Stimulated activated CD8-positive, alpha-beta memory T cell treated with anti-CD3 and anti-CD28 coated beads, Interleukin-4, amount 100 ng/mL, for 4 hours (primary cell): ENCODE measurements at places on chromosomes 16 and 17.

DNA sequence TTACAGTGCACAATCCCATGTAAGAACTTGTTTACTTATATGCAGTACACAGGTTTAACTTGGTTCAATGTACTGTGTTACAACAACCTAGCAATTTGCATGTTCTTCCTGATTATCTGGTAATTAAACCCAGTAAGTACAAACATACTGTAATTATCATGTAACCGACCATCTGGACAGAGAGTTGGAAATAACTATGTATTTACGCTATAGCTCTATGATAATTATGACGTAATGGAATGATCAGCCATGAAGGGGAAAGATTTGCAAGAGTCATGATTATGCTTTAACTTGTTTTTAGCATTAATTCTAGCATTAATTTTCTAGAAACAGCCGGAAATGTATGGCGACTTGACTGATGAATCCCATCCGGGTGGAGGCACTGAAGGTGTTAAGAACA lies 74.8 kb upstream of the SALL1 start:
- no peak for DNase-seq

DNA sequence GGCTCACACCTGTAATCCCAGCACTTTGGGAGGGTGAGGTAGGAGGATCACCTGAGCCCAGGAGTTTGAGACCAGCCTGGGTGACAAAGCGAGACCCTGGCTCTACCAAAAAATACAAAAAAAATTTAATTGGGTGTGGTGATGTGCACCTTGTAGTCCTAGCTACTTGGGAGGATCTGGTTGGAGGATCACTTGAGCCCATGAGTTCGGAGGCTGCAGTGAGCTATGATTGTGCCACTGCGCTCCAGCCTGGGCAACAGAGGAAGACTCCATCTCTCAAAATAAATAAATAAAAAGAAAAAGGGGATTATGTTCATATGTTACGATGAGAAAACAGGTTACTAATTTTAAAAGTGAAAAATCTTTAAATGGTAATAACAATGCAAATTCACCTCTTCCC lies 996 bp downstream of the MLKL start:
- no peak for DNase-seq

GRCh38 chr17:32998111-32998886 lies 6.7 kb downstream of the SPACA3 start:
- peak; percentile 11 for DNase-seq

DNA sequence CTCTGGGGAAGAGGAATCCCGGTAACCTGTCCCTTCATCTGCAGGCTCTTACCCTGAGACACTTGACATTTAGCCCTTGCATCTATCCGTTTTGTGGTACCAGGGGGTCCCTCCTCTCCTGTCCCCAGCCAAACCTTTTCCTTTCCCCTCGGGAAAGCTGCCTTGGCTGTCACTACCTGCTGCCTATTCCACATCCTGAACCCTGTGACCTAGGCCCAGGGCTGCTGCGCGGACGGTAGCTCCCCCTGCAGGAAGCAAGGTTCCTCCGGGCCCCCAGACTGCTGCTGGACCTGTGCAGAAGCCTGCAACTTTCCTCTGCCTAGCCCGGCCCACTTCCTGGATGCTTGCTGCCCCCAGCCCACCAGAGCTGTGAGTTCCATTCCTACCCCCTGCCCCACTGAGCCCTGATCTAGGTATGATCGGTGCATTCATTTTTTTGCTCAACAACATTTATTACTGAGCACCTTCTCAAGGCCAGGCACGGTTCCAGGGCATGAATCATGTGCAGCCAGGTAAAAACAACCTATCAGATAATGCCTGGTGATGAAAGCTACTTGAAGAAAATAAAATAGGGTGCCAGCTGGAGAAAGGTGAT lies 10.5 kb upstream of the ALDOA start:
- DNase-seq: no peak

DNA sequence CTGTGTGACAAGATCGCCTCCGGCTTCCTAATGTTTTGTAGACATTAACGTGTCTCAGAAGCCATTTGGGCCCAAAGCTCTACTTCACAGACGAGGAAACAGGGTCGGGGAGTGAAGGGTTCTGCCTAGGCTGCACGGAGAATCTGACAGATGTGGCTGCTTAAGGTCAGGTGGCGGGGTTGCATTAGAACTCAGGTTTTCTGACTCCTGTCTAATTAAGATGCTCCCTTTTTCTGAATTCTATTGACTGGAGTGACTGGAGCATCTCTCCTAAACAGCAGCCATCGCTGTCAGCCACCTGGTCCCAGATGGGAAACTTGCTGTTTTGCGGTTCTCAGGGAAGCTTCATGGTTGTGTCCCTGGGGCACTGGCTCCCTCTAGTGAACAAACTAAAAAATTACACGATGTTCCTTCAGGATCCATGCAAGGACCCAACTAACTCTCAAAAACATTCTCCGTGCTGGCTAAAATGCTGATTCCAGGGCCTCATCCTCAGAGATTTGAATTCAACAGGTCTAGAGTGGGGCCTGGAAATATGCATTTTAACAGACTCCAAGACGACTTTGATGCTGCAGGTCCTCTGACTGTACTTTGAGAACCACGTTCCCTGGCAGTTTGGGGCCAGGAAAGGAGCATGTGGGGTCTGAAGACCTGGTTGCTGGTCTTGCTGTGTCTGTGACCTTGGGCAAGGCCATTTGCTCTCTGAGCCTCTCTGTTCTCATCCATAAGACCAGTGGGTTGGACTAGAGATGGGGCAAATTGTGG lies 117.4 kb downstream of the IRF8 start:
- no peak for DNase-seq

DNA sequence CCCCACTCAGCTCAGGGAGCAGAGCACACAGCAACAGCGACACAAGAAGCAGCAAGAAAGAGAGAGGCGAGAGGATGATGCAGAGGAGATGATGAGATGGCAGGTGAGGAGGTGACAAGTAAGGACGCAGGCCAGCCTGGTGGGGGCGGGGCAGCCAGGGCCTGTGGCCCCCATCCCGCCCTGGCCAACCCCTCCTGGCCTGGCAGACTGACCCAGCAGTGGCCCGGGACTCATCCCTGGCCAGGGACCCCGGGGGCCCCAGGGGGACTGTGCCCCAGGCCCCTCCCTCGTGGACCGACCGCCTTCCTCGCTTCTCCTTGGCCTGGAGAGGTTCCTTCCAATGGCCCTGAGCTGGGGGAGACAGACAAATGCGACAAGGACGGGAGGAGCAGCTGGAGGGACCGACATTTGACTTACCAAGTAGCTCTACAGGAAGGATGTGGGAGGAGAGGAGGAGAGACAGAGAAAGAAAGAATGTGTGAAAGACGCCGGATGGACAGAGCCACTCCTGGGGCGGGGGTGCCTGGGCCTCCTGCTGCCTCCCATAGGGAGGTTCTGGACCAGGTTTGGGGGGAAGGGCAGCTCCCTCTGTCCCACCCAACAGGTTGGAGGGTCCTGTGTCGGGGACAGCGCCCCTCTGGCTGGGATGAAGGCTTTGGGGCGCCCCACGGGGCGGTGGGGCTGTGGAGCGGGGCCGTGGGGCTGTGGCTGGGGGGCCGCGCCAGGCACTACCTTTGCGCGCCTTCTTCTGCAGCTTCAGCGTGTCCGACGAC lies 6.8 kb downstream of the MTSS2 start:
- DNase-seq: no peak

DNA sequence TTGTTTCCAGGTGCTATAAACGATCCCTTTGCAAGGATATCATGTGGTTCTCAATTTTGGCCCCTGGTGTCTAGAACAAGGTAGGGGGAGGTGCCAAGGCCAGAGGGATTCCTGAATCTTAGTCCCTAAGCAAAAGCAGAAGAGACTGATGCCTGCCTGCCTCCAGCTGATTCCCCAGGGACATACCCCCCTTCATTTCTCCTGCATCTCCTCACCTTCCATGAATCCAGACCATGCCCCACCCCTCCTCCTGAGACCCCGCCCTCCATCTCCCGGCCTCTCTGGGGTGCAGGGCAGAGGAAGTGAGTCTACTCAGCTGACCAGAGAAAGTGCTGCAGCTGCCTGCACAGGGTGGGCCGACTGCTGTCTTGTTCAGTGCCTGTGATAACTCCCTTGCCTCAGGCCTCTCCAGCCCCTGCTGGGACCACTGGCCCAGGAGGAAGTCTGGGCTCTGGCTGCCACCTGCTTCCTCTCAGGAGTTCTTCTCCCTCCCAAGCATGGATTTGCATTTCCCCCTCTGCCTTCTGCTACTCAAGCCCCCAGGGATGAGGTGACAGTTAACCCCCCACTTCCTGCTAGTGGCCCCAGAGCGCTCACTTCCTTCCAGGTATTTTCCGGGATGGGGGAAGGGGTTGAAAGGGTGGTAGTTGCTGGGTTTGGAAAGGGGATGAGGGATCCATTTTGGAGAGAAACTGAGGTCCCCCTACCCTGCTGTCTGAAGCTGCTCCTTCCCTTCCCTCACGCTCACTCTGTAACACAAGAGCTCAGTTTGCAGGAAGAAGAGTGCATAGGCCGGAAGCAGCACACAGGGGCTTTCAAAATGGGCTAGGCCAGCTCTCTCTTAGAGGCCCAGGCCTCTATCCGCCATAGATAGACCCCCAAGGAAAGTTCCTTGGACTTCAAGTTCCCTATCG lies 10.5 kb upstream of the TSPOAP1 start:
- DNase-seq: no peak

GRCh38 chr16:259226-259625 lies 16.5 kb downstream of the RGS11 start:
- DNase-seq: no peak

- DNase-seq: no peak
Measured at GRCh38 chr16:84463221-84463620, 41.2 kb downstream of the MEAK7 start.

GRCh38 chr17:4504188-4504587 lies 5.5 kb downstream of the SPNS2 start:
- no peak for DNase-seq

DNA sequence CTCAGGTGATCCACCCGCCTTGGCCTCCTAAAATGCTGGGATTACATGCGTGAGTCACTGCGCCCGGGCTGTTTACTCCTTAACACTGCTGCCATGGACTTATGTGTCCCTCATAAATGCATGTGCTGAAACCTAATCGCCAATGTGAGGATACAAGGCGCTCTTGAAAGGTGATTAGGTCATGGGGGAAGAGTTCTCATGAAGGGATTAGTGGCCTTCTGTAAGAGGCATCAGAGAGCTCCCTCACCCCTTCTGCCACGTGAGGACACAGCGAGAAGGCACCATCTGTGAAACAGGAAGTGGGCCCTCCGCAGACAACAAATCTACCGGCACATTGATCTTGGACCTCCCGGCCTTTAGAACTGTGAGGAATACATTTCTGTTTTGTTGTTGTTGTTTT lies 19.1 kb downstream of the ITPRIPL2 start:
- no peak for DNase-seq

DNA sequence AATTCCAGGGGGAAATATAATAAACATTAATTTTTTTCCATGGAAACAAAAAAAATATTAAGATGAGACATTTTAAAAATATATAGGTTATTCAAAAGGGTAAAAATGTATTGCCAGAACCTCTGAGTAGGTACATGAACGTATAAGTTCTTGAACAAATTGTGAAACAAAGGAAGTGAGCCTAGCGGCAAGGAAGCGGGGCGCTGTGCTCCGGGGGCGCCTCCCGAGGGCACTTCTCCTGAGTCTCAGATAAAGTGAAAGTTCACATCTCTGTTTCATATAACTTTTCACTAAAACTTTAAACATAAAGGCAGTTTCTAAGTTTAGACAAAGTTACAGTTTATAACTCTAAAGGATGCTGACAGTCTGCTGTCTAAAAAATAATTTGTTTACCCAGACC lies 52.3 kb downstream of the TNRC6C start:
- DNase-seq: no peak

- no peak for DNase-seq
Measured at GRCh38 chr16:83792391-83792790, 15.4 kb upstream of the HSBP1 start.

DNA sequence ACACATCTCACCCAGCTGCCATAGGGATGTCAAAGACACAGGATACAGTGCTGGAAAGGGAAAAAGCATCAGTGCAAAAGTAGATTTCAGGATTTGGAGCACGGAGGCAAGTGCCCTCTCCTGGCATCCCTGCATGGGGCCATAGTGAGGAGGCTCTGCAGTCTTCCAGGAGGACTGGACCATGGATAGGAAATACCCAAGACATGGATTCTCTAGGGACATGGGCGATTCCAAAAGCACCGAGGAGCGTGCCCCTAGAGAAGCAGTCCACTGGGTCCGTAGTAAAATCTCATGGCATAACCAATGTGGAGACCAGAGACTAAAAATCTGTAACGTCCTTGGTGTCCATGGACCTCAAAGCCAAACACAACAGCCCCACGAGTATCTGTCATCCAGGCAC lies 818.2 kb downstream of the KCNJ18 start:
- no peak for DNase-seq
